ENCODE measurements at places on chromosomes 11 and 22.

DNA sequence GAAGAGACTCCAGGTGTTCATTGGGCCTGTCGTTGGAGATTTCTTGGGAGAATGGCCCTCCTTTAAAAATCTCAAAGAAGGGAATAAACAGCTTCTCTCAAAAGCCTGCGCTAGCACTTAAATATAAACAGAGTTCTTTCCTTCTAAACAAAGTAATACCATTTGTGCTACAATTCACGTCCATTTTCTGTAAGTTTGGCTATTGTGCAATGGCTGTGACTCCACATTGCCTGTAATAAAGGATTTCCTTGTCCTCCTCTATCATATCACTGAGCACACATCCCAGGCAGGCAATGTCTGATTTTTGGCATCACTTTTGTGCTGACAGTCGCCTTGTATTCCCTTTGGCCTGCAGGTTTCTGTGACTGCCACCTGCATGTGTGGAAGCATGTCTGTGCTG lies 4.9 kb upstream of the ADAMTS8 start:
- no peak for DNase-seq

DNA sequence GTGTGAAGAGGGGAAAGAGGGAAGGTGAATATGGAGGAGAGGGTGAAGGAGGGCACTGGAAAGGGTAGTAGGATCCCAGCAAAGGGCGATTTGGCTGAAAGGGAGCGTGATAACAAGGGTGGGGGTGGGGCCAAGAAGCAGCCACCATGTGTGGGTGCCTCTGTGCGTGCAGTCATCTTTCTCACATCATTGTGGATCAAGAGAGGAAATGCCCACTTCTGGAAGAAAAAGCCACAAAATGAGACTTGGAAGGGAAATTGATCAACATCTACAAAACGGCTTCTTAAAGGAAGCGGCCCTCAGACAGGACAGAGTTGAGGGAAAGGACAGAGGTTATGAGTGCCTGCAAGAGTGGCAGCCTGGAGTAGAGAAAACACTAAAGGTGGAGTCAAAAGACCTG lies 1.2 kb upstream of the CXCR5 start:
- no peak for DNase-seq

GRCh38 chr22:47859881-47860525 lies 1097.6 kb downstream of the TBC1D22A start:
- DNase-seq, result no peak

GRCh38 chr22:30572840-30573593 lies 1.4 kb downstream of the GAL3ST1 start:
- DNase-seq, result no peak

GRCh38 chr11:28463826-28464225 lies 355.6 kb downstream of the METTL15 start:
- no peak for DNase-seq

Data from WERI-Rb-1 (cell line).